ENCODE measurements at places on chromosomes 7 and 10. TPM values are rescaled to one million over a fixed set of nuclear protein-coding genes. Genes with fewer than 3 reads are reported as not detected.

DNA sequence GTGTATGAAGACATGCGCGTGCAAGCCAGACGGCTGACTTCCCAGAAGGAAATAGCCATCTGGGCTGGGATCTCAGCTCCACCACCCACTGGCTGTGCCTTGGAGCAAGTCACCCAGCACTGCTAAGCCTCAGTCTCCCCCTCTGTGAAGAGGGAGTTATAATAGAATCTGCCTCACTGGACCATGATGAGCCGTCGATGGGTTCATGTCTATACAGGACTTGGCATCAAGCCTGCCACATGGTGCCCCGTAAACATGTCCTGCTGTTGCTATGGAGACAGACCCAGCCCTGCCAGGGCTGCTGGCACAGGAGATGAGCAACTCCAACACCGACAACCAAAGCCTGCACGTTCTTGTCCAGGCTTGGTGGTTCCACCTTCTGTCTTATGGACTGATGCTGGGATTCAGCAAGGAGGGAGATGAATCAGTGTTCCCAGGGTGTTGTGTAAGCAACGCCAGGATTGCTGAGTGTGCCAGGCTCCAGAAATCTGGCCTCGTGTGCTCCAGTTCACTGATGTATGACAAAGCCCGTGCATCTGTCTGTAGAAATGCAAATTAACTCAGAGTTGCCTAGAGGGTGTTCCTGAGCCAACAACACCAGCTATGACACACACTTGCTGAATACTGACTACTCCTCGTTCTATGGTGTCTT lies 5.6 kb downstream of the GPR15LG start:
- H3K27ac ChIP-seq: no peak overlapping the region
- H3K36me3 ChIP-seq: no peaks in the 10 kb centered on the region
- H3K4me1 ChIP-seq: peaks cover 33% of the 10 kb centered on the region

DNA sequence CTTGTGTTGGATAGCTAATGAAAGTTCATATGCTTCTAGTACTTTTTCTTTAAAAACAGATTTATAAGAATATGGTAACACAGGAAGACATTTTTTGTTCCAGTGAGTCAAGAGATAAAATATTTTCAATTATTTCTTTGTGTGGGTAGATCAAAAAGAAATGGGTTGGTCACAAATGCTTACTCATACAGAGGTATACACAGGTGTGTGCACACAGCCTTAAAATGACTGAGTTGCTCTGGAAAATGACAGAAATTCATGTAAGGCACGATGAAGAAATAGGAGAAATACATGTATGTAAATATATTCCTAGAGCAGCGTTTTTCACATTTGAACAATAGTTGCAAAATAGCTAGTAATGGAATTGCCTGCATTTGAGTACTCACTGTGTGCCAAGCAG lies 66.0 kb downstream of the ST7 start:
- no peaks in the 10 kb centered on the region for H3K4me1 ChIP-seq
- no peak overlapping the region for H3K4me3 ChIP-seq
- no peaks in the 10 kb centered on the region for H3K27me3 ChIP-seq
- H3K27ac ChIP-seq: no peak overlapping the region

DNA sequence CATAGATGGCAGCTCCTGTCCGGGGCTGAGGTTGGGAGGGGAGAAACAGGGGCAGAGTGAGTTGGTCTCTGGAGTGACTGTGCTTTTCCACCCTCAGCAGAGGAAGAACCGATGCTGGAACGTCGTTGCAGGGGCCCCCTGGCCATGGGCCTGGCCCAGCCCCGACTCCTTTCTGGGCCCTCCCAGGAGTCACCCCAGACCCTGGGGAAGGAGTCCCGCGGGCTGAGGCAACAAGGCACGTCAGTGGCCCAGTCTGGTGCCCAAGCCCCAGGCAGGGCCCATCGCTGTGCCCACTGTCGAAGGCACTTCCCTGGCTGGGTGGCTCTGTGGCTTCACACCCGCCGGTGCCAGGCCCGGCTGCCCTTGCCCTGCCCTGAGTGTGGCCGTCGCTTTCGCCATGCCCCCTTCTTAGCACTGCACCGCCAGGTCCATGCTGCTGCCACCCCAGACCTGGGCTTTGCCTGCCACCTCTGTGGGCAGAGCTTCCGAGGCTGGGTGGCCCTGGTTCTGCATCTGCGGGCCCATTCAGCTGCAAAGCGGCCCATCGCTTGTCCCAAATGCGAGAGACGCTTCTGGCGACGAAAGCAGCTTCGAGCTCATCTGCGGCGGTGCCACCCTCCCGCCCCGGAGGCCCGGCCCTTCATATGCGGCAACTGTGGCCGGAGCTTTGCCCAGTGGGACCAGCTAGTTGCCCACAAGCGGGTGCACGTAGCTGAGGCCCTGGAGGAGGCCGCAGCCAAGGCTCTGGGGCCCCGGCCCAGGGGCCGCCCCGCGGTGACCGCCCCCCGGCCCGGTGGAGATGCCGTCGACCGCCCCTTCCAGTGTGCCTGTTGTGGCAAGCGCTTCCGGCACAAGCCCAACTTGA lies 2.7 kb downstream of the REPIN1 start:
- no peak overlapping the region for H3K27ac ChIP-seq
- no peak overlapping the region for H3K4me3 ChIP-seq
- H3K36me3 ChIP-seq: peaks cover 23% of the 10 kb centered on the region
- peaks cover 41% of the 10 kb centered on the region for H3K4me1 ChIP-seq

- no peaks in the 10 kb centered on the region for H3K36me3 ChIP-seq
- DNase-seq: no peak
- H3K27me3 ChIP-seq: no peaks in the 10 kb centered on the region
Observed at GRCh38 chr10:76554478-76554877, 1083.1 kb downstream of the KCNMA1 start.

DNA sequence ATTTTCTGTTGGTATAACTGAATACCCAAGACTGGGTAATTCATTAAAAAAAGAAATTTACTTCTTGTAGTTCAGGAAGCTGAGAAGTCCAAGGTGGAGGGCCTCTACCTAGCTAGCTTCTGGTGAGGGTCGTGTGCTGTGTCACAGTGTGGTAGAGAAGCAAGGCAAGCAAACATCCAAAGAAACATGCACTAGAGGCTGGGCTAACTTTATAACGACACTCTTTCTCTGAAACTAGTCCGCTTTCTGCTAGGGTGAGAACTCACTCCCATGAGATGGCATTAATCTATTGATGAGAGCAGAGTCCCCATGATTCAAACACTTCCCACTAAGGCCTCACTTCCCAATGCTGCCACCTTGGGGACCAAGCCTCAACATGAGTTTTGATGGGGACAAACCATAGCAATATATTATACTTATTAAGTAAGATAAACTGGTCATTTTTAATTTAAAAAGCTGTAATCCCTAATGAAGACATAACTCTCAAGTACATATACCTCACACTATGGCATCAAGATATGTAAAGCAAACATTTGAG lies 50.8 kb downstream of the PHYHIPL start:
- H3K27me3 ChIP-seq: no peaks in the 10 kb centered on the region
- H3K36me3 ChIP-seq: no peaks in the 10 kb centered on the region
- H3K27ac ChIP-seq: no peak overlapping the region
- no peaks in the 10 kb centered on the region for H3K4me1 ChIP-seq

Gene FRAT1
- 45.2 TPM for total RNA-seq

Gene OR13A1
- total RNA-seq: not detected

Measured in CD4-positive, alpha-beta T cell (primary cell).